Activated T-helper 1 cell treated with anti-CD3 and anti-CD28 coated beads, Interleukin-2, amount 50 U/mL, for 16 hours (primary cell): ENCODE measurements at places on chromosomes 7 and 10.

GRCh38 chr7:10860516-10860915 lies 113.2 kb upstream of the PHF14 start:
- no peak for DNase-seq

GRCh38 chr7:1225441-1226185 lies 7.1 kb upstream of the UNCX start:
- peak; percentile 19 for DNase-seq

- DNase-seq, result no peak
Observed at GRCh38 chr7:131110297-131111080, 217.2 kb upstream of the MKLN1 start.

GRCh38 chr10:23818484-23818883 lies 379.6 kb downstream of the OTUD1 start:
- no peak for DNase-seq

DNA sequence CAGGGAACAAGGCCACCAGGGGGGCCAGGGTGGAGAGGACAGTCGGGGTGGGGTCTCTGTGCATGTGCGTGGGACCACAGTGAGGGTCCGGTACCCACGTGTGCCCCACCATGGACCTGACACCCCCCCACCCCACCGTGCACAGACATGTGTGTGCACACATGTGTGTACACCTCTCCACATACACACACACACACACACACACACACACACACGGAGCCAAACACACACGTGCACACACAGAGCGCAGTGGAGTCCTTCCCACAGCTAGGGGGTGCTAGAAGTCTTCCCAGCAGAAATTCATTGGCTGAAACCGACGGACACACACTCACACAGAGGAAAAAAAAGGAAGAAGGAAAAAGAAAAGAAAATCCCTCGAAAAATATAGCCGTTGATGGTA lies 42.8 kb upstream of the GNA12 start:
- no peak for DNase-seq

DNA sequence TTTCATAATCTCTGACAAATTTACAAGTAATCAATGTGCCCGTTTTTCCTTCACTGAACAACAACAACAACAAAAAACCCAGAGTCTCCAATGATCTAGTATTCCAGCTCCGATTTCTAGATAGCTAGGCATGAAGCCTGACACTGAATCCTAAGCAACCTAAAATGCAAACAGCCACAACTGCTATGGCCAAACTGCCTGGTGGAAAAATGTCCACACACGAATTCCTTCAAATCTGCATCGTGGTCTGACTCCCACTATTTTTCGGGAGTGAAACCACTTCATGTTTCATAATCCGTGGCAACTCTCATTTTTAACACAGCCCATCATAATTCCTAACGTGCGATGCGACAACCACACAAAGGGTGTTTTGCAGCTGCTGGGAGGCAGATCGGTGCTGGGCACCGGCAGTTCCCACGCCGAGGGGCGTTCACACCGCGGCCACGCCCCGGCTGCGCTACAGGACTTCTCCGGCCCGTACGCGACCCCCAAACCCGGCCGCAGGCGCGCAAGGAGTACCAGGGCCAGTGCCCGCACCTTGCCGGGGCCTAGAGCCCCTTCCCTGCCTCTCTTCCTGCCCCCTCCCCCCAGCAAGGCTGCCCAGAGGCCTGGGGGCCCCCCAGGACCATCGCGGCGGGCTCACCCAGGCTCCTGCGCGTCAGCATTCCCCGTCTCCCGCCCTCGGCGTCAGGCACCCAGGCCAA lies 814 bp downstream of the RUFY2 start:
- no peak for DNase-seq

GRCh38 chr10:111109501-111110242 lies 32.8 kb downstream of the ADRA2A start:
- no peak for DNase-seq
